ENCODE measurements at places on chromosomes 3 and 15. TPM values are rescaled to one million over a fixed set of nuclear protein-coding genes. Genes with fewer than 3 reads are reported as not detected.

DNA sequence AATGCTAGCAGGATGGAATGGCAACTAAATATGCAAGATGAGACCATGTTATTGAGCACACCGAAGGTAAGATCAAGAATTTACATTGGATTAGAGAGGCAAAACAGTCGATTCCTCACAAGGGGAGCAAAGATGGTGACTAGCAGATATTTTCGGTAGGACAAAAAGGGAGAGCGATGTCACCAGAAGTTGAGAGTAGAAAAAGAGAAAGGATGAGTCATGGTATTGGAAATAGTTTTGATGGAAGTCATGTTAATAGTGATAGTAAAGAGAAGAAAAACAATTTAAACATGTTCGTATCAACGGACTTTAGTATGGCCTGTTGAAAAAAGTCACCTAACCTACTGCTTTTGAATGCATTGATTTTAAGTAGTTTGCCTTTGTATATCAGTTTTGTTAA lies 55.0 kb downstream of the UBE2E2 start:
- DNase-seq, result no peak

Gene FMN1
- 19.0 TPM for total RNA-seq

DNA sequence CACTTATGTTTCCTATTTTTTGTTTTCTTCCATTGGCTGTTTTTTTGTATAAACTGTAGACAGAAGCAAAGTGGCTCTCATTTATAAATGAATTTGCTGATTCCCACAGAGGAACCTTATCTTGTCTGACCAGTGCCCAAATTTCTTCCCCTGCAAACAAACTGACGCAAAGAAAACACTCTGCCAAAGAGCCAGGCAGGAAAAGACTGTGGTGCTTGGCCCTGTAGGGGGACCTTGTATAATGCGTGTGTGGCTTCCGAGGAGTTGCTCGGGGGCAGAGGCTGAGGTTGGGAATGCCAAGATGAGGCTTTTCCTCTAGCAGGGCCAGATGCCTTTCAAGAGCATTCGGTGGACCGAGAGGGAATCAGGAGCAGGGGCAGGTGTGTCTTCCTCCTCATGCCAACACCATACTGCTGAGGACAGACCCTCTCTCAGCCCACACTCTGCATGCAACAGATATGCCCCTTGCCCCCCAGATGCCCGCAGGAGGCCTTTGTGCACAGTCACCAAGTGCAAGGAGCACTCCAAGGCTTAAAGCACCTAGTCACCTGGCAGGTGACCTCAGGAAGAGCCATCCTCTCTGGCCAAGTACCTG lies 104.3 kb upstream of the ABHD17C start:
- DNase-seq, result peak; percentile 65

Gene SFMBT1
- 14.6 TPM for total RNA-seq

Gene SLC2A2
- not detected for total RNA-seq

GRCh38 chr15:68559345-68560310 lies 19.2 kb upstream of the CORO2B start:
- DNase-seq, result peak; percentile 63

Gene POLR2M
- 40.7 TPM for total RNA-seq

Gene WNT5A
- 9.4 TPM for total RNA-seq

Gene RFC4
- total RNA-seq, result 8.8 TPM

Gene C3orf49
- total RNA-seq, result not detected

DNA sequence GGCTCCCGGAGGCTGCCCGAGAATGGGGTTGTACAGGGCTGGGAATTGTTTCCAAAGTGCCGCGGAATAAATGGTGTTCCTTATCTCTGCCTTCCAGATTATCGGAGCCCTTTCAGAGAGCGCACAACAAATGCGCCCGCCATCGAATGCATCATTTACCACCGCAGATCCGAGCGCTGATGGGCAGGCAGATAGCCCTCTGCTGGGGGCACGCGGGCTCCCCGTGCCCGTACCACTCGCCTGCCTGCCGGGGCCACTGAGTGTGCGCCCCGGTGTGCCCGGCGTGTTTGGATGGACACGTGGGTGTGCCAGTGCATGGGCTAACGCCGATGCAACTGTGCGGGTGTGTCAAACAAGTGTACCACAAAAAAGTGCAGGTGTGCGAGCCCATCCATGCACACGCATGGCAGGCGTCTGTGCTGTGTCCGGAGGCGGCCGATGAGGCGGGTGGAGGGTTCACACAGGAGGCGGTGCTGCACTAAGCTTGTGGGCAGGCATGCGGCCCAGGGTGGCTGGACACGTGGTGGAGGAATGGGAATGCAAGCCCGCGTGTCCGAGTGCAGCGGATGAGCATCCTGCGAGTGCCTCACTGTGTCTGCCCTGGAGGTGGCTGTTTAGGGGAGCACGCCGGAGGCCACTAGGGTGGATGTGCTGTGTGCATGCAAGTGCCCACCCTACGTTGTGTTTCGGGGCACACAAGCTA lies 3.8 kb upstream of the GATA2 start:
- DNase-seq, result no peak

GRCh38 chr15:80823995-80824394 lies 44.8 kb downstream of the CEMIP start:
- DNase-seq, result no peak

Gene CCDC9B
- 17.4 TPM for total RNA-seq

DNA sequence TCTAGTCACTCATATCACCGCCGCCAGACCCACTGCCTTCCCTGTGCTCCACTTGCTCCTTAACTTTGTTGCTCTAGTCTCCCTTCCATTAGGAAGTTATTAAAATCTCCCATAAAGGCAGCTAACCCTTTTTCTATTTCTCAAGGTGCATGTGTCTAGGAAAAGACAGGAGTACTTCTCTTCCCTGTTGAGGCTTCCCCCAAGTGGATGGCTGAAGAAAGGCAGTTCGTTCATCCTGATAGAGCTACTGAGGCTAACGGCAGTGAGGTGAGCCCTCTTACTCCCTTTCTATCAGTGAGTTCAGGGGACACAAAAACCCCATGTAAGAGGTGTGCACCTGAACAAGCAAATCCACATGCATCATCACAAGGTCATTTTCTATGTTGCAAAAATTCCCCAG lies 397.8 kb downstream of the IGSF11 start:
- no peak for DNase-seq

Gene DPPA2
- total RNA-seq, result not detected

Gene PTH1R
- 1.8 TPM for total RNA-seq

Gene SLC27A2
- total RNA-seq, result 2.0 TPM

Gene CCR2
- 1.3 TPM for total RNA-seq

DNA sequence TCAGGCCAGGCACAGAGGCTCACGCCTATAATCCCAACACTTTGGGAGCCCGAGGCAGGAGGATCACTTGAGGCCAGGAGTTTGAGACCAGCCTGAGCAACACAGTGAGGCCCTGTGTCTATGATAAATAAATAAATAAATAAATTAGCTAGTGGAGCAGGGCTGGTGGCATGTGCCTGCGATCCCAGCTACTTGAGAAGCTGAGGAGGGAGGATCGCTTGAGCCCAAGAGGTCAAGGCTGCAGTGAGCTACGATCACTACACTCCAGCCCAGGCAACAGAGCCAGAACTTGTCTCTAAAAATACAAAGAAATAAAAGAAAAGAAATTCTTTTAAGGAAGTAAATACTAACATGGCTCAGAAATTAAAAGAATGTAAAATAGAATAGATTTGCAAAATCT lies 91.8 kb downstream of the LIPC start:
- DNase-seq, result peak; percentile 59

DNA sequence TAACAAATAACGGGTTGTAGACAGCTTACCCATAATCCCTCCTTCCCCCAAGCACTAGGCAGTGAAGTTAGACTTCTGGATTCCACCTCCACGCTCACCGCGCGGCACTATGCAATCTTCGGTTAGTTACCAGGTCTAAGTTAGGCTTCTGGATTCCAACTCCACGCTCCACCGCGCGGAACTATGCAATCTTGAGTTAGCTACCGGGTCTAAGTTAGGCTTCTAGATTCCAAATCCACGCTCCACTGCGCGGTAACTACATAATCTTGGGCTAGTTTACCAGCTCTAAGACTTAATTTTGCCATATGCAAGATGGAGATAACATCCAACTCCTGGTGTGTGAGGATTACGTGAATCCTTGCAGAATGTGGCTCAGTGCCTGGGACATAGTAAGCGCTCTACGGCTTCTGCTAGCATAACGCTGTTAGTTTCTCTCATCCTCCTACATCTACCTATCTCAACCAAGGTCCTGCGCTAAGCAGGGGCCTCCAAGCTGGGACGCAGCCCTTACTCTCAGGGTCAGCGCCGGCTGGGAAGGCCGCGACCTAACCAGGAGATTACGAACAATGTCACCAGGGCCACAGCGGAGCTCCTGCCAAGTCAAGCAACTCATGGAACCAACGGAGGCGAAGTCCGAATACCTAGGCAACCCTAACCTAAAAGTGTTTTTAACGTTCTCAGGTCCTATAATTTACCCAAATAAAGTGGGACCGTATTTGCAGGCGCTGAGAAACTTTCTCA lies 497 bp upstream of the RPLP1 start:
- peak; percentile 83 for DNase-seq

GRCh38 chr3:183489455-183490210 lies 61.2 kb upstream of the MCF2L2 start:
- no peak for DNase-seq

DNA sequence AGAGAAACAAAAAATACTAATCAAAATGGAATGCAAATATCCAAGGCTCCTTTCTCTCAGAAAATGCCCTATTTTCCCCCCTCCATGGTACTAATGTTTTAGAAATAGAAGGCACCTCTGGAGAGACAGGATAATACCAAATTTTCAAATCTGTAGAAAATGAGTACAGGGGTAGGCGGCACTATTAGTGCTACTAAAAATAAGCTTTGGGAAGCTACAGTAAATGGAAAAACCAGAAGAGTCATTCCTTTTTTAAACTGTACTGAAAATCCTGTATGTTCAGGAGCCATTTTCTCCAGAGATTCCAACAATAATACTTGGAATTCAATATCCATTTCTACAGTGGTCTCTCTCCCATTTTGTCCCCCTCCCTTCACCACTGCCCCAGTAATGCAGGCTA lies 320.8 kb downstream of the RORA start:
- no peak for DNase-seq

- no peak for DNase-seq
Measured at GRCh38 chr15:34986771-34987480, 1.2 kb downstream of the ZNF770 start.

- no peak for DNase-seq
Measured at GRCh38 chr3:144683065-144683464, 711.4 kb downstream of the DIPK2A start.

Gene ROPN1
- not detected for total RNA-seq

DNA sequence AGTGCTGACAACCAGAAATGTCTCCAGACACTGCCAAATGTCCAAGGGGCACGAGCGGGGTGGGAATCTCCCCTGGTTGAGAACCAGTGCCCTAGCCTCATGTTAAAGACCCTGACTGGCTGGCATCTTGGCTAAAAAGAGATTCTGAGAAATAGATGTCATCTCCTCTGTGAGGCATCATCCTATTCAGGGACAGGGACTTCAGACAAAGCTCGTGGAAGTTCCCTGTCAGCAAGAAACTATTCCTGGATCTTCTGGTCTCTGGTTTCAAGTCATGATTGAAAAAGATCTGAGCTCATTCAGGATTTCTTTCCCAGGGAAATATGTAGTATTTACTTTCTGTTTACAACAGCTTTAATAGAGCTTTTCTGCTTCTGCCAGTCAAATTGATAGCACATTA lies 10.8 kb downstream of the WDR5B start:
- DNase-seq, result no peak

GRCh38 chr15:25933456-25934158 lies 70.5 kb upstream of the ATP10A start:
- DNase-seq, result peak; percentile 92

DNA sequence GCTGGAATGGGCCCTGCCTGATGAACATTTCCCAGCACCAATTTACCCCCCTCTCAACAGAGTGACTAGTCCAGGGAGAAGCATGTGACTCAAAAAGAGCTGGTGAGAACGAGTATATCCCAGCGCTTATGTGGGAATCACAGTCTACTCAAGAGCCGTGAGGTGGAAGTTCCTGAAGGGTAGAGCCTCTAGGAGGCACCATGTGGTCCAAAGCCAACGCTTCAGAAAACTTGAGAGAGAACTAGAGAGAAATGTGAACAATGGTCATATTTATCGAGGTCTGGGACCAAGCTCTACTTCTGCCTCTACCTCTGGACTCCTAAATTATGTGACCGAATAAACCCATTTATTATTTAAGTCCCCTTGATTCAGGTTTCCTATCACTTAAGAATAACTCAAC lies 111.0 kb upstream of the RAP2B start:
- no peak for DNase-seq

DNA sequence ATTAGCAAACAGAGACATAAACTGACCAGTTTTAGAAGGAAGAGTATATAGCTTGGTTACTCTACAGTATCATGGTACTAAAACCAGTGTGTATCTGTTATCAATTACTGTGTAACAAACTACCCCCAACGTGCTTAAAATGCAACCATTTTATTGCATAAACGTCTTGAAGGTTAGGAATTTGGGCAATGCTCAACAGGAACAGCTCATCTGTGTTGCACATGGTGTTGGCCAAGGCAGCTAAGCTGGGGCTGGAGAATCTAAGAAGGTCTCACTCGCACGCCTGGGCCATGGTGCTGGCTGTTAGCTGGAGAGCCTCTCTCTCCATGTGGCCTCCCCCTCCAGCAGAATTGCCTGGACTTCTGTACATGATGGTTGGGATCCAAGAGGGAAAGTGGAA lies 81.2 kb upstream of the THBS1 start:
- no peak for DNase-seq

- DNase-seq, result no peak
Measured at GRCh38 chr3:78832785-78833204, 935.0 kb downstream of the ROBO1 start.

Gene VIPR1
- total RNA-seq, result 70.2 TPM

DNA sequence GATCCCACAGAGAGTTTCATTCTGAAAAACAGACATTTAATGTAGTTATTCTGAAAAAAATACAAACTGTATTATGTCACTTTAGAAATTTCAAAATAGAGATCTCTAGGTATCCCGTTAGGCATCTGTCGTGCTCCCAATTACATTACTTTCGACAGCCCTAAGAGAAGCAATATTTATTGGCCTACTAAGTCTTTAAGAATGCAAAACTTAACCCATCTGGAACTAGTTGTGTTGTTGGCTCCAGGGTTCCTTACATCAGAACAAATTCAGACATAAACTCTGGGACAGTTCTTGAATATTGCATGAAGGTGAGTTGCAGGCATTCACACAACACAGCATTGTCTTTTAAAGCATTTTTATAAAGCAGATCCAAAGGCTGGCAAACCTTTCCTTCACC lies 498.4 kb downstream of the FHIT start:
- DNase-seq, result no peak

GRCh38 chr3:38154625-38155255 lies 10.6 kb upstream of the OXSR1 start:
- DNase-seq, result no peak
